A549 treated with CpdA at 1 μM for 4 hours (cell line): ENCODE measurements at places on chromosomes 1 and 21. TPM values are rescaled to one million over a fixed set of nuclear protein-coding genes. Genes with fewer than 3 reads are reported as not detected.

The IL20 gene
- total RNA-seq, result not detected in 5 replicates

The TBX19 gene
- 0.49 to 0.96 TPM (median 0.87 TPM) in 5 replicates for total RNA-seq

The FBLIM1 gene
- total RNA-seq, result 20.9 to 28.0 TPM (median 23.6 TPM) in 5 replicates

The PLA2G5 gene
- not detected in 5 replicates for total RNA-seq
